NCI-H2171 treated with DMSO at 0.1 percent for 48 hours (cell line): ENCODE measurements at places on chromosomes 12 and 14.

DNA sequence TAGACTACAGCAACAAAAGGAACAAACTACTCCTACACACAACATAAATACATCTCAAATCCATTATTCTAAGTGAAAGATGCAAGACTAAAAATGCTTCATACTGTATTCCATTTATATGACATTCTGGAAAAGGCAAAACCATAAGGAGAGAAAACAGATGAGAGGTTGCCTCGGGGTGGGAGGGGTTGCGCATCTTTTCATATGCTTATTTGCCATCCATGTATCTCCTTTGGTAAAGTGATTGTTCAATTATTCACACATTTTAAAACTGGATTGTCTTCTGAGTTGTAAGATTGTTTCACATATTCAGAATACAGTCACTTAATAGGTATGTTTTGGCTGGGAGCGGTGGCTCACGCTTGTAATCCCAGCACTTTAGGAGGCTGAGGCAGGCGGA, 5.1 kb upstream of the TMEM263 start:
- DNase-seq = no peak

DNA sequence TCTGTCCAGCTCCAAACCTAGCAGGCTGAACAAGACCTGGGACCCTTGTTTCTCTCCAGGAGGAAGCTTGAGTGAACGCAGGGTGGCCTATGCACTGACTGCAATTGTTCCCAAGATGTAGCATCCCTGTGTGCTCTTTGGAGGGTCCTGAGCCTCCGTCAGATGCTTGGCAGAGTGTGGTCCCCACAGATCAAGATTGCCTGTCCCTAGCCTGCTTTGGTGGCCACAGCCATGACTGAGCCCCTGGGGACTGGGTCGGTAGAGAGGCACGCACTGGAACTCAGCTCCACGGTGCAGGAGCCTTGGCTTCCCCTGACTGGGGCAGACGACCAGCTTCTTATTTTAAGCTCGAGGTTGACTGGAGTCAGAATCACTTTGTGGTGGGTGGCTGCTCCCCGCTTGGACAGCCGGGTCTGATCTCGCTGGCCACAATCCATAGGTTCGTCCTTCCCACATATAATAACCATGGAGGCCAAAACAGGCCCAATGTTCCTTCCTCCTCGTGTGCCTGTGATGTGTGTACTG, 97.8 kb downstream of the LGMN start:
- no peak for DNase-seq

- no peak for DNase-seq
Observed at GRCh38 chr14:72196237-72197015, 264.2 kb downstream of the RGS6 start.

DNA sequence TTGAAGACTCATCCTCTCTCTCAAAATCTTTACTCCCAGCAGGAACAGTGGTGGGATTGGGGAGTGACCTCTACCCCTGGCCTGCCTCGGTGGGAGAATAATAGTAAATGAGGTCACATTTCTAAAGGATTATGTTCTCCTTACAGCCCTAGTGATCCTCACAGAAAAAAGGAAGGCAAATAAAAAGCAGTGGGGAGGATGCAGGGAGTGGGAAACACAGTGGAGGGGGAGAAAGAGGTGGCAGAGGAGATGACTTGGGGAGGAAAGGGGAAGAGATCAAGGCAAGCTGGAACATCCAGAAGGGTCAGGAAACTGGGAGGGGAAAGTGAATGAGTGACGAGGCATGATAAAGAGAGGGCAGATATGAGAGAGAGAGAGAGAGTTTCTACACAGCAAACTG, 8.3 kb upstream of the SYNDIG1L start:
- DNase-seq = no peak

GRCh38 chr14:96999654-97000155, 202.5 kb downstream of the VRK1 start:
- DNase-seq = no peak

DNA sequence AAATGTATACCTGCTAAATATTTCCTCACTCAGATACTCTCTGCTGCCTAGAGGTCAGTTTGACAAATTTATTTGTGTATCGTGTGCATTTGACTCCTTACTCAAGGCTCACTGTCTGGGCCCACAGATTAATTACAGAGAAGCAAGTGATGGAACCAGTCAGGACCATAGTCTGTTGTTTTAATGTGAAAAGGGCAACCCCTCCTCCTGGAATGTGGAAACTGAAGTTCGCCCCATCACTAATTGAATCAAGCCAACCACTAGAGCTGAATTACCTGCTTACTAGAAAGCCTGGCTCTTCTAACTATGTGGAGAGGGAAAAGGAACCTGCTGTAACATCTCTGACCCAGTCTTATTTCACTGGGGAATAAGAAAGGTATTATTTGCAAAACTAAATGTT, 199.9 kb upstream of the KRR1 start:
- DNase-seq = no peak

- no peak for DNase-seq
Observed at GRCh38 chr14:84409435-84409834, 1120.5 kb upstream of the FLRT2 start.

GRCh38 chr12:118727196-118727978, 254.0 kb upstream of the SRRM4 start:
- DNase-seq = peak; percentile 5

GRCh38 chr12:129459886-129460285, 443.9 kb downstream of the TMEM132D start:
- DNase-seq = no peak

DNA sequence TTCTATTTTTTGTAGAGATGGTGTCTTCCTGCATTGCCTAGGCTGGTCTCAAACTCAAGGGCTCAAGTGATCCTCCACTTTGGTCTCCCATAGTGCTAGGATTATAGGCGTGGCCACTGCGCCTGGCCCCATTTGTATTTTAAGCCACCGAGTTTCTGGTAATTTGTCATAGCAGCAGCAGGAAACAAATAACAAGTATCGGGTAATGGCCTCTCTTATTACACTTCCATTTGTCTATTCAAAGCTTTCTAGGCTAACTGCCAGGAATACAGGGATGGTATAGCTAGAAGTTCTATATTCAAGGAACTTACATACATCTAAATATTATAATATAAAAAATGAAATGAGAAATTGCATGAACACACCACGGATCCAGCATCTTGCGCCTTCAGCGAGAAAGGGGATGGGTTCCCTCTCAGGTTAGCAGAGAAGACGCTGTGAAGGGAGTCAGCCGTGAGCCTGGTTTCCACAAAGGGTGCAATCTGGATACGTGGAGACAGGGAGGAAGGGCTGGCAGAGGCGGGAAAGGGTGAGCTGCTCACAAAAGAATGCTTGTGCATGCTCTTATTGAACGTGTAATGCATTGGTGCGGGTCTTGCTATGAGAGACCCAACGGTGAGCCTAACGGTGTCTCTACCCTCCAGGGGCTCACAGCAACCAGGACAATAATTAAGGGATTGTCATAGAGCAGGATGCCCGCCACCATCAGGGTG, 9.5 kb downstream of the BDKRB1 start:
- DNase-seq = peak; percentile 74

GRCh38 chr12:50665170-50665569, 98.7 kb upstream of the ATF1 start:
- no peak for DNase-seq

DNA sequence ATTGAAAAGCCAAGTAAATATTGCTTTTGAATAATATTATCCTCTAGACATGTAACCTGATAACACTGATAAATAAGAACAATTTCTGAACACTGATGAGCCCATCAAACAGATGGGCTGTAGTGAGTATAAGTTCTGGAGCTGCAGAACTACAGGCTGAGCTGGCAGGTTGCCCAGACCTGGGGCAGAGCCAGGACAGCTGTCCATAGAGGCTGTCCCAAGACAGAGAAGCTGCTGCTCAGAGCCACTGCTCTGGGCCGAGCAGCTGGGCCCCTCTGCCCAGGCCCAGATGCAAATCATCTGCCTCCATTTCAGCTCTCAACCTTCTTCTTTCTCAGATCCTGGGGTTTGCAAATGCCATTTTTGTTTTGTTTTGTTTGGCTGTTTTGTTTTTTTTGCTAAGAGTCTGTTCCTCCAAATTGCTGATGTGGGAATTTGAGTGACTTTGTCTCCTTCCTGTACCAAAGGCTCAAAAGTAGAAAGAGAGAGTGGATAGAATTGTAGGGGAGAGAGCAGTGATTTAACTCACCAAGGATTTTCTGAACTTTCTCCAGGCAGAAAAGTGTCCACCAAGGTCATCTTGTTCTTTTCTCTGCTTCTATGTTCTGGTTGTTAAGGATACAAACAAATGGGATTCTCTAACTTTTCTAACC, 4.0 kb upstream of the TESPA1 start:
- peak; percentile 98 for DNase-seq

DNA sequence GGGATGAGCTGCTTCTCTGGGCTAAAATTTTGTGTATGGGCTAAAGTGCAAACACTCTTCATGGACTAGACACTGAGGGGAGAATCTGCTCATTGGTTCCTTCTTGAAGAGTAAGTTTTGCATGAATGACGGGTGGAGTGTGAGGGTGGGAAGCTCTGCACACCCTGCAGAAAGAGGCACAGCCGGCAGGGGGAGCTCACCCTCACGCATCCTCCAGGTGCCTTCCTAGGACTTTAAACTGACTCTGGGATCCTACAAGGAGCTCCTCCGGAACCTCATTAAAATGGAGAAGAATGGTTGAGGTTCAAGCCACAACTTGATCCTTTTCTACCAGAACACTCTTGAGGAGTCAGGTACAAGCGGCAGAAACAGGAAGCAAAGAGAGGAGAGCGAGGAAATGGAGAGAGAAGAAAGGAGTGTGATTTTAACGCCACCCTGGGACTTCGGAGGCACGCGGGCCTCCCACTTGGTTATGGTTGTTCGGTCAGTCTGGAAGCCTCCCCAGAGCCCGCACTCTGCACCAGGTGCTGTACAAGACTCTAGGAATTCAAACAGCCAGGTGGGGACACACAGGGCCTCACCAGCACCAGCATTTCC, 87.5 kb downstream of the SETD3 start:
- peak; percentile 23 for DNase-seq

GRCh38 chr12:11681207-11681606, 31.7 kb downstream of the ETV6 start:
- DNase-seq = no peak

DNA sequence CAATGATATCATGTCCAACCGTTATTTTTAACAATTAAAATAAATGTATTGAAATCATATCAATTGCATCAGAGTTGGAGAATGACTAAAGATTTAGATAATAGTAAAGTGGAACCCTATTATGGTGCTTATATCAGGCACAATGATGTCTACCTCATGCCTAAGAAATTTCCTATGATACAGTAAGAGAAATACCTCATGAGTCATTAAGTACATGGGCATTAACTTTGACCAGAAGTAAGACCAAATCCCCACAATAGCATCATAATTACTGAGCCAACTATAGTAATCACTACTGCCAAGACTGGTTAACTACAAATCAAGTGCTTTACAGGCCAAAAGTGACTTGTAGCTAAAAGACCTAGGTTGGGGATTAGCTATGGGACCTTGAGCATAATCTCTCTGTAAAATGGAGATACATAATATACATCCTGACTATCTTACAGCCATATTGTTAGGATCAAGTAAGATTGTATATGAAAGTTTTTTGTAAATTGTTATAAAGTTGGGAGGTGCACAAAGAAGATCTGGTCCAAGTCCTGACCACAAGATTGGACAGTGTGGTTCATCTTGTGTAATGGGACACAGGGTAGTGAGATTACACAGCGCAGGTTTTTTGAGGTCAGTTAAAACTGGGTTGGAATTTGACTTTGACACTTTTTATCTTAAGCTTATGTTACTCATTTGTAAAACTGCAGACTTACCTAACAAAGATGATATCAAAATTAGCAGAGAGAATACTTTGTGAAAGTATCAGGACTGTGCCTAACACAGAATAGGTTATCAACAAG, 60.5 kb downstream of the ERGIC2 start:
- DNase-seq = no peak

GRCh38 chr14:59363531-59364226, 101.5 kb downstream of the GPR135 start:
- no peak for DNase-seq

GRCh38 chr14:90740081-90740480, 76.1 kb downstream of the TTC7B start:
- DNase-seq = no peak

DNA sequence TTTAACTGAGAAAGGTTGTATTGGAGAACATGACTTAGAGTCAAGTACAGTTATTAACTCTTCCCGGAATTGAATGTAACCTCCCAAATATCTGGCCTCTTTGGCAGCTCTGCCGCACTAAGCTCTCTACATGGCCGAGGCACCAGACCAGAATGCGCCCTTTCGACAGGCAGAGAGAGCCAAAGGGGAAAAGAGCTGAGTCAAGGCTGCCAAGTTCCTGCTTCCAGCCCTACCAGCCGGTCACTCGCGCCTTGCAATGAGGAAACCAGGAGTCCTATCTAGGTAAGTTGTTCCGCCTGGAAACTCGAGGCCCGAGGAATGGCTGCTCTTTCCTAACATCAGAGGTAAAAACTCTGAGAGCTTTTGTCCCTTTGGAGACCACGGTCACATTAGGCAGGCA, 172.2 kb downstream of the BRMS1L start:
- no peak for DNase-seq

DNA sequence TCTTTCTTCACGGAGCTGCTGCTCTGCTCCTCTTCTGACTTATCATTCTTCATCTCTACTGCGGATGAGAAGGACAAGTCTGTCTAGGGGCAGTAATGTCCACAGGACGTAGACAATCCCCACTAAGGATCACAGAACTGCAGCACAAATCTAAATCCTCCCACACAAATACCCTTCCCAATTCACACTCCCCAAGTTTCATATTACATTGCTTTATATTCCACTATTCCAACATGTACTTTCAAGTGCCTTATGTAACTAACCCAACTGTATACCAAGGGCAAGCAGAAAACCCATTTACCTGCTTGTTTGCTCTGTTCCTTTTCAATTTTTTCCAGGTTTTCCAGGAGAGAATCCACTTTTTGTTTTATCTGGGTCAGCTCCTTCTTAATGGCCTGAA, 55.6 kb upstream of the OR5AU1 start:
- no peak for DNase-seq

- DNase-seq = peak; percentile 35
Observed at GRCh38 chr12:124174451-124175348, 120.2 kb upstream of the RFLNA start.

GRCh38 chr12:82942991-82943401, 256.3 kb downstream of the TMTC2 start:
- DNase-seq = no peak

- DNase-seq = no peak
Observed at GRCh38 chr12:14216405-14217294, 148.8 kb upstream of the ATF7IP start.

GRCh38 chr12:5171701-5172100, 128.0 kb downstream of the KCNA5 start:
- DNase-seq = peak; percentile 3

DNA sequence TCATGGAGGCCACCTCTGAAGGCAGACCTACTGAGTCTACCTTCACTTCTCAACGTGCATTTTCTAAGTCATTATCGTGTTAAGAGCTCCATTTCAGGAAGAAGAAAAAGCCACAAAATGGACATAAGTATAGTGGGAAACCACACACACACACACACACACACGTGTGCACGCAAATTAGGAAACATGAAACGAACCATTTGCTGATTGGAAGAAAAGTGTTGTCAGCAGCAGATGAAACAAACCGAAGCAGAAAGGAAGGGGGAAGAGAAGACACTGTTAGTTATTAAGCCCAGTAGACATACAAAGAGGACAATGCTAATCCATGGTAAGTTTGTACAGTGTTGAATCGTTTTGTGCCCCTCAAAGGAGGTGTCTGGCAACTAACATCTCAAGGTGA, 9.9 kb upstream of the VPS33A start:
- no peak for DNase-seq
